ENCODE measurements at places on chromosomes 11 and 22.

DNA sequence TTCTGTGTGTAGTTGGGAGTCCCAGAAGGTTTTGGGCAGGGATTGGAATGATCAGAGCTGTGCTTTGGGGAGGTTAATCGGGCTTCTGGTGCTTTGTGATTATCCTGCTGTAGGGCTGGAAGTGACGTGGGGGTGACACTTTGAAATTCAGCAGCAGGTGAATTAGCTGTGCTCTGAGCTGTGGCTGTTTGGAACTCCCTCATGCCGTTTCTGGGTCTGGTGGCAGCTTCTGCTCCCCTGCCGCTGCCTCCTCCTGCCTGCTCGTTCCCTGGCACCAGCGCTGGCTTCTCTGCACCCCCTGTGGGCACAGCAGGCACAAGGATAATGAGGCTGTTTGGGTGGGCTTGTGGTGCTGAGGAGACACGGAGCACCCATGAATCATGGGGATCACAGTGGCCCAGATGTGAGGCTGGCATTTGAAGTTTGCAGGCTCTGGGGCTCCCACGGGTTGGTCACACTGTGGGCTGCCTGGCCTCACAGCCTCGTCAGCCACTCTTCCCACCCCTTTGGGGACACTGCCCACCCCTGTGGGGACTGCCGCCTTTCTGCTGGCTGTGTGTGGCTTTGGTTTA is 49.7 kb downstream of the TBC1D22A start:
- DNase-seq: no peak

DNA sequence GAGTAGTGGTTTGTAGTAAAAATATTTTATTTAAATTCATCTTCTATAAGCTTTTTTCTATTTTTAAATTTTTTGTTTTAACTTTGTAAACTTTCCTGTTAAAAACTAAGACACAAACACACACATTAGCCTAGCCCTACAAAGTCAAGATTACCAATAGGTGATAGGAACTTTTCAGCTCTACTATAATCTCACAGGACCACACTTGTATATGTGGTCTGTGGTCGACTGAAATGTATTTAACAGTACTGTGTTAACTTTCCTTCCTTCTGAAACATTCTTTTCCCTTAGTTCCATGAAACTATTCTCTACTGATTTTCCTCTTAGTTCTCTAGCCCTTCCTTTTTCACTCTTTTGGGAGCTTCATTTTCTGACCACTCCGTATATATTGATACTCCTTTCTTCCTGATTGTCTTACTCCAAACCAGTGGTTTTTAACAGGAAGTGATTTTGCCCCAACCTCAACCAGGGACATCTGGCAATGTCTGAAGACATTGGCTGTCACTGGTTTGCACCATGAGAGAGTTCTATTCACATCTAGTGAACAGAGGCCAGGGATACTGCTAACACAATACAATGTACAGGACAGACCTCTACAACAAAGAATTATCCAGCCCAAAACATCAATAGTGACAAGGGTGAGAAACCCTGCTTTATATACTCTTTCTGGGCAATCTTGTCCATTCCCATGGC is 8.8 kb downstream of the ZW10 start:
- DNase-seq: peak; percentile 44

DNA sequence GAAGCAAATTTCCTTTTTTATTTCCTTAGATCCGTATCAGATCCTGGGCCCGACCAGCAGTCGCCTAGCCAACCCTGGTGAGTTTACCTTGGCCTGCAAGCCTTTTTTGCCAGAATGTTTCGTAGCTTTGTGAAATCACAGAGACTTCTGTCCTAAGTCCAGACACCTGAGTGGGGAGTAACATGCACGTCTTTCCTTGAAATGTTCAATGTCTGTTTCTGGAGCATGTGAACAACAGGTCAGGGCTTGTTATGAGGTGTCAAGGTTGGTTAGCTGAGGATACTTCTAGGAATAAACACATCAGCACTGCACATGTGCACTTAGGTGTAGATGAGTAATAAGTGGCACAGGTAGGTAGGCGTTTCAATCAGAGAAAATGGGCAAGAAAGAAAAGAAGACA is 58.0 kb downstream of the KCNJ1 start:
- DNase-seq: no peak

DNA sequence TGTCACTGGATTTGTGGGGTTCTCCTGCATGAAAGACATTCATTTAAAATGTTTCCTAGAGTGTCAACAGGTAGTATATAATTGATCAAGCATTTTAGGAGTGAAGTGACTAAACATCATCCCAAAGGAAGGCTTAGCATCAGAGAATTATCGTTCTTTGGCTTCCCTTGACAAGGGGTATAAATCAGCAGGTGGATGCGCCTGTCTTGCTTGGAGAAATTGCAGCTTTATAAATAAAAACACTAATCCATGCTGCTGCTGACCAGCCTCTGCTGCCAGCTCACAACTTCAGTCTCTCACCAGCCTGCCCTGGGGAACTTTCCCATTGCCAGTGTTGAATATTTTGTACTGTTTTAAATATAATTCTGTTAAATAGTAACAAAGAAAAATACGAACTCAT is 1184.7 kb upstream of the TENM4 start:
- no peak for DNase-seq

GRCh38 chr11:45217991-45218390 is 68.2 kb downstream of the SYT13 start:
- DNase-seq: no peak

- no peak for DNase-seq
These were observed 1.0 kb upstream of the SLC25A1 start for GRCh38 chr22:19179497-19180048.

DNA sequence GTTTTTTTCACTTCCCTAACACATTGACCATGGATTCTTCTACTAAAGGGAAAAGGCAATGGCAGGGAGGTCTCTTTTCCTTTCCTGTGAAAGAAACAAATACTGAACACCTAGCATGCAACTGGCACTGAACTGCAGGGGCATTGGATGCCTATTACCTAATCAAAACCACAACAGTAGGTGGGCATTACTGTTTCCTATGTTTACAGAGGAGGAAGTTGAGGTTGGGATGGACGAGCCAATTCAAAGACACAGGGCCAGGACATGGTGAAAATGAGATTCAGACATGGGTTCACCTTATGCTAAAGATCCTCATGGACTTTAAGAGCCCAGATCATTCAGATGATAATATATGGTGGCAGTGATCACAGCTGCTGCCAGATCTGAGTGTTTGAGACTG is 407.0 kb downstream of the MIAT start:
- DNase-seq: no peak

All from CMK (cell line).